Stimulated activated CD8-positive, alpha-beta memory T cell treated with anti-CD3 and anti-CD28 coated beads, Interleukin-4, amount 100 ng/mL, for 24 hours (primary cell): ENCODE measurements at places on chromosomes 3 and 15.

- DNase-seq = no peak
Measured at GRCh38 chr3:59128685-59129084, 78.9 kb upstream of the CFAP20DC start.

GRCh38 chr15:43920815-43921214 lies 94.0 kb downstream of the WDR76 start:
- no peak for DNase-seq

DNA sequence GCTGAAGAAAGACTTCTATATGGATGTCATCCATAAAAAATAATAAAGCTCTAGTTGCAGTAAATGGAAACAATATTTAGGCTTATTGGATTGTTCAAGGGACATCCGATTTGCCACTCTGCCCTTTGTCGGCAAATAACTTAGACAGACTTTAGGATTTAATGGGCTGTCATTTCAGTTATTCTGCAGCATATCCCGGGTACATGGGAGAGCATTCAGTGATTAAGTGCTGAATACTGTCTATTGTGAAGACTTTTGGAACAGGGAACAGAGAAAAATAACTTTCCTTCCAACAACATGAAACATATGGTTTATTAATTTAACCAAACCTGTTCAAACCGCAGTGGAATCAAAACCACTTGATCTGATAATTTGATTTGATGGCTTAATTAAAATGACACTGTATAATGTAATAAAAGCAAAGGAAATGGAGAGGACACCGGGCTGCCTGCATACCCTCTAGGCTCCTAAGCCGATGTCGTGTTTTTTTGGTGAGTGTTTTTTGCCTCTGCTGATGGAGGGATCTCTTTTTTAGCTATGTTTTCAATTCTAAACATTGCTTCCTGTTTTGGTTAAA lies 199.3 kb downstream of the FEZF2 start:
- DNase-seq = no peak

DNA sequence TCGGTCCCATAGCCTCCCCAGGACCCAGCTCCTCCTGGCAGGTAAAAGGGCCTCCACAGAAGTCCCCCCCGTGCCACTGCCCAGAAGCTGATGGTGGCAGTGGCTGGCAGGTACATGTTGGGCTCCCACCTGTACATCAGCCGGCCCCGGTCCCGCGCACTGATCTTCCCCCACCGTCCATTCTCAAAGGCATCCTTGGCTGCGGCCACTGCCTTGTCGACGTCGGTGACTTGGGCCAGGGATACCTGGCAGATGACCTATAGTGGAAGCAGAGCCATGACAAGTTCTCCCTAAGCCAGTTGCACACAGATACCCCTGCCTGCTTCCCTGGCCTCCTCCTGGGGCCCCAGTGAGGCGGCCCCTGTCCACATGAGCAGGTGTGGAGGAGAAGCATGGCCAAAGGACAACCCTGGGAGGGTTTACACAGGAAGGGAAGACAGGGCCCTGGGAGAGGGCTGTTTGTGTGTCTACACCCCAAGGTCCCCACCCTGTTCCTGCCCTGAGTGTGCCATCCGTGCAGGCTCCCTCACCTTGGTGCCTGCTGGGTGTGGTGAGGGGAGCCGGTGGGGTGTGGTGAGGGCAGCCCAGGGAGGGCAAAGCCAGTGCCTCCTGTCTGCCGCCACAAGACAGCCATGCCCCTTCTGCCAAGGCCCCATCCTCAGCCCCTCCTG lies 44.8 kb downstream of the ALDH1L1 start:
- DNase-seq = no peak

DNA sequence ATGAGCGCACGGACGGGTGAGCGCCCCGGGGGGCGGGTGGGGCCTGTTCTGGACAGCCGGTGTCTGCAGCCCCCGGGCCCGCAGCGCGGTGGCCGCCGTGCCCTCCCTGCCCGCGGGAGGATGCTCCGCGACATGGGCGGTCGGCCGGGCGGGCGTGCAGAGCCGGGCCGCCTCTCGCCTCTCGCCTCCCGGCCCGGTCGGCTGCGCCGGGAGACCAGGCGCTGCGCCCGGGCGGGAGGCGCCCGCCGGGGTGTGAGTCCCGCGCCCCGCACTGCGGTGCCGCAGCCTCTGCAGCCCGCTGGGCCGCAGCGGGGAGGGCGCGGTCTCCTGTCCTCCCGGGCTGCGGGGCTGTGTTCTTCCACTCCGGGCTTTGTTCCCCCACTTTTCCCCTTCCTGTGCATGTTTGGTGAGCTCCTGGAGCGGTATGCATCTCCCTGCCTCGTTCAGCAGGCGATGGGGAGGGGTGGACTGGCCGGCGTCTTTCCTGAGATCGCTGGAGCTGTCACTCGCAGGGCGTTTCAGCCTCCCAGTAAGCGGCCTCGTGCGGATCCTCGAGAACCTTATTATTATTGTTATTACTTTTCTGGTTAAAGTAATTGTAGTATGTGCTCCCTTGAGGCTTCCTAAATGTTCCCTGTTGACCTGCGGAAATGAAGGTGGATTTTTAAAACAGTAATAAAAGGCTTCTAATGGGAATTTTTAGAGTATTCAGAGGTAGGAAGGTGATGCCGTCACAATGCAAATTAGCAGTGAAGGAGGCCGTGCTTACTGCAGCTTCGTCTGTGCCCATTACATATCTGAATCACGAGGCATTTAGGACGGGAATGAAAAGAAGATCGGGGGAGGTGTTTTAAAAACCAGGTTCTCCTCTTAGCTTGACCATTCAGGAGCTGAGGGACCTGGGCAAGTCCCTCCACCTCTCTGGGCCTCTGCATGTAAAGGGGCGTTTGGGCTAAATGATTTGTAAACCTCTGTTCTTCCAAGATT lies 593 bp downstream of the TMOD2 start:
- DNase-seq = no peak

- no peak for DNase-seq
Measured at GRCh38 chr15:42373274-42373673, 14.0 kb downstream of the CAPN3 start.

- no peak for DNase-seq
Measured at GRCh38 chr3:139173372-139174108, 128.8 kb upstream of the PRR23C start.

GRCh38 chr3:135982404-135982761 lies 16.9 kb downstream of the PPP2R3A start:
- DNase-seq = no peak

GRCh38 chr3:112306825-112307224 lies 12.8 kb upstream of the SLC9C1 start:
- no peak for DNase-seq

- no peak for DNase-seq
Measured at GRCh38 chr3:73999501-73999900, 374.8 kb upstream of the PDZRN3 start.

DNA sequence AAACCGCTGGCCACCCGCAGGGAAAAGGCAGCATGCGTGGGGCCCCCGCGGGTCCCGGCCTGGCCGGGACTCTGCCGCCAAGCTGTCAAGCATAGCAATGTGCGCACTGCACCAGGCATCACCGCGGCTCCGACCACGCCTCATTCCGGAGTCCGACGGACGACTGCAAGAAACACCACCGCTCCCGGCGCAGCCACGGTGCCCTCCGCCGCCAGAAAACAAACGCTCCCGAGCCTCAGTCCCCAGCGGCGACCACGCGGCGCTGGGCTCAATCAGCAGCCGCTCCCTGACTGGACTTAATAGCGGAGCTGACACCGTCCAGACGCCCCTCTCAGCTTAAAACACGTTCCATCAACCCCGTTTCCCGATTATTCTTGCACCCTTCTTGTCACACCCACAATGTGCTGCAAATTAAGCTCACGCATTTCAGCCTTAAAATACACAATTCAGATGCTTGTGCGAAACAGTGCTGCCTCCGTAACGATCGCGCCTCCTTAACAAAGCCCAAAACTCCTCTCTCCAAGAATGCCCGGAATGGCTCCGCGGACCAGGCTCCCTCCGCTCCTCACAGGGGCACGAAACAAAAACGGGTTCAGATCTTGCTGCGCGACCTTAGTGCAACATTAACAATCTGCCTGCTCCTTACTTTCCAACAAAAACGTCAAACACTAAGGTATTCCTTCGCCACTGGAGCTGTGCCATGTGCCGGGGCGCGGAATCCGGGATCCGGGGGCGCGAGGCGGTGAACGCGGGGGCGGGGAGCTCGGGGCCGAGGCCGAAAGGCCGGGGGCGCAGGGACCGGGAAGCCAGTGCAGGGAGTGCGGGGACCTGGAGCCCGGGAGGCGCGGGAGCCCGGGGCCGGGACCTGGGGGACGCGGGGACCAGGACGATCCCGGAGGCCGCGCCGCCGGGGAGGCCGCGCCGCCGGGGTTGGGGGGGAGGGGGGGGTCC lies 655 bp downstream of the CYFIP1 start:
- DNase-seq = peak; percentile 11

- DNase-seq = no peak
Measured at GRCh38 chr3:6182476-6182875, 678.4 kb upstream of the GRM7 start.

- no peak for DNase-seq
Measured at GRCh38 chr15:74213858-74214284, 11.3 kb upstream of the STRA6 start.

GRCh38 chr3:152969557-152970300 lies 134.8 kb downstream of the P2RY1 start:
- DNase-seq = no peak

GRCh38 chr15:31016446-31016915 lies 25.1 kb upstream of the MTMR10 start:
- no peak for DNase-seq

DNA sequence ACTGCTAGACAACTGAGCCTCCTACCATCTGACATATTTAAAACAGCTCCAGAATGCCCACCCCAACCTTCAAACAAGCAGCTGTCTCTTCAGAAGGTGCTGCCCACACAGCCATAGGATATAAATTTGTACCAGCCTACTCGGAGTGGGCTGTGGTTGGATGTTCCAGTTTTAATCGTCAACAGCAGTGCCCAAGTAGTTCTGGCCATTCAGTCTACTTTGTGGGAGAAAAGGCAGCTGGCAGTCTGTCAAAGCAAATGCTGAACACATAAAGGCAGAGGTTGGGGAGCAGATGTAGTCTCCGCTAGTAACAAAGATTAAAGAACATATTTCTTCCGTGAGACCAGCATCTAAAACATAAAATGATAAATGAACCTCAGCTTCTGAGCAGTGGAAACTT lies 15.9 kb upstream of the ERC2 start:
- no peak for DNase-seq

- no peak for DNase-seq
Measured at GRCh38 chr3:191244242-191244867, 45.3 kb downstream of the OSTN start.

DNA sequence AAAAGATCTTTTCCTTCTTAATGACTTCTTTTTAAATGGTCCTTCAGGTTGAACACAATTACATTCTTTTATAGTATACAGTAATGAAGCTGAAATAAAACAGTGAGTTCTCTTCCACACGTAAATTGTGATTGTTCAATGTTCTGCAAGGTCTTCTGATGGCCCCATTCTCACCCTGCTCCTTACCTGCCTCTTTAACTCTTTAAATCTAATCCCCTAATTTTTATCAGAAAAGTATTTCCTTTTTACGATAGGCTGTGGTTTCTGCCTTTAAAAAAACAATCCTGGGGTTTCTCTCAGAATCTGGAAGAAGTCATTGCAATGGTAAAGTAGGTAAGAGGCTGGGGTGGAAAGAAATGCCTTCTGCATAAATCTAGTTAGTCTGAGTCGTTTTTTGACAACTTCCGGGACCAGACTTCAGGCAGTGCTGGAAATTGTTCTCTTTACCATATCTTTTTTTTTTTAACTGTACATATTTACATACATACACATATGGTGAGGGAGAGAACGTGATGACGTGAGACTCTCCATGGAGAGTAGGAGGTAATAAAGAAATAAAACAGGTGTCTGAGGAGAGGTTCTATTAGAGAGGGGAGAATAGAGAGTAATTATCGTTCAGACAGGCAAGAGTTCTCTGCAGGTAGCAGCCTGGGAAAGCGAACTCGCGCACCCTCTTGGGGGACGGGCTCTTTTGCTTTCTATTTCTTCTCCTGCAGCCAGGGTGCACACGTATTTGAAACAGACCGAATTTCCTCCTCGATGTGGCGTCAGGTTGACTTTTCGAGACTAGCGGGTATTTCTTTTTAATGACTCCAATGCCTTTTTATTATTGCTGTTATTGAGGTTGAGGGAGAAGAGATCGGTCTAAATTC lies at the start of gene SIDT1:
SIDT1 (plus strand) TSS at position 730 of the 872 bp plus-strand sequence. CDS start 467 bp downstream, outside the sequence.
- peak; percentile 40 for DNase-seq

DNA sequence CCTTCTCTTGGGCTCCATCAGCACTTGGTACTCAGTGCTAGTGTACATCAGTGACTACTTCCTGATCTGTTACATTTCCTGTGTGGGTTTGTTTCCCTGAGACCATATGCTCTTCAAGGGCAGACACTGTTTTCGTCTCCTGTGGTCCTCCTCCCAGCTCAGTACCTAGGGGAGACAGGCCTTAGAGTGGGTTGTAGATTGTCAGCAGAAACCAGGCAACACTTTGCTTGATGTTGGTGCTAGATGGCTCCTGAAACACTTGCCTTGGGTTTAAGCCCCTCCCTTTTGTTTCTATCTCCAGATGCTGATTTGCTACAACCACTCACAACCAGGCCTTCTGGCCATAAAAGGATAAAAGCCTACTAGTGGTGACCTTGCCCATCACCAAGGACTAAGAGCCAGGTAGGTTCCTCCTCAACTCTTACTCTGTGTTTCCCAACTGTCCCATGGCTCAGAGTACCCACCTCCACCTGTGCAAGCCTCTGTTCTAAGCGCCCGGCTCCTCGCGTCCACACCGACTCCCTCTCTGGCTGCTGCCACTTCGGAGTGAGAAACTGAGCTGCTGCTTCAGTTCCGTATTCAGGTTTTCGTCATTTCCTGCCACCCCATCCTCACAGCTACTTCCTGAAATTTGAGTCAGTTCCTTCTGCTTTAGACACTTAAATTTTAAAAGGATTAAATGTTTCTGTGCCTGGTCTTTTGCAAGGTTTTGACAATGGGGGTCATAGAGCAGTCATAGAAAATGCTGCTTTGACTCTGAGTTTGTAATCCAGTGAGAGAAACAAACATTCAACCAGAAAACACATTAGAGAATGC lies at the start of gene HCLS1:
HCLS1 (minus strand) TSS at position 548 of the 816 bp plus-strand sequence. CDS start 2,556 bp downstream, outside the sequence.
- DNase-seq = peak; percentile 41

- DNase-seq = no peak
Measured at GRCh38 chr3:57953576-57953975, 54.6 kb upstream of the FLNB start.

GRCh38 chr15:70091726-70092463 lies 5.8 kb downstream of the TLE3 start:
- DNase-seq = no peak

DNA sequence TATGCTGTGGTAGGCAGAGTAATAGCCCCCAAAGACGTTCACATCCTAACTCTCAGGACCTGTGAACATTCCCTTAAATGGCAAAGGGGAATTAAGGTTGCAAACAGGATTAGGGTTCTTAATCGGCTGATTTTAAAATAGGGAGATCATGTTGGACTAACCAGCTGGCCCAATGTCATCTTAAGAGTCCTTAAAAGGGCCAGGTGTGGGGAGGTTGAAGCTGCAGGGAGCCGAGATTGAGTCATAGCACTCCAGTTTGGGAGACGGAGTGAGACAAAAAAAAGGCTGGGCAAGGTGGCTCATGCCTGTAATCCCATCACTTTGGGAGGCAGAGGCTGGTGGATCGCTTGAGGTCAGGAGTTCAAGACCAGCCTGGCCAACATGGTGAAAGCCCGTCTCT lies 1.6 kb upstream of the FLNB start:
- DNase-seq = no peak

- no peak for DNase-seq
Measured at GRCh38 chr3:28624084-28624483, 275.5 kb upstream of the AZI2 start.

- DNase-seq = no peak
Measured at GRCh38 chr15:55402707-55403106, 5.5 kb downstream of the CCPG1 start.

- DNase-seq = no peak
Measured at GRCh38 chr3:113536627-113537101, 4.3 kb downstream of the SIDT1 start.
